ENCODE measurements at places on chromosomes 13 and 19. TPM values are rescaled to one million over a fixed set of nuclear protein-coding genes. Genes with fewer than 3 reads are reported as not detected.

The DCT gene
- total RNA-seq, result not detected

The PCID2 gene
- total RNA-seq, result 44.3 TPM

The GSX1 gene
- not detected for total RNA-seq

The CCL25 gene
- total RNA-seq, result not detected

The ENOX1 gene
- total RNA-seq, result 1.7 TPM

The ELL gene
- 11.0 TPM for total RNA-seq

The HIF3A gene
- 54.2 TPM for total RNA-seq

The VSTM2B gene
- total RNA-seq, result 0.18 TPM

DNA sequence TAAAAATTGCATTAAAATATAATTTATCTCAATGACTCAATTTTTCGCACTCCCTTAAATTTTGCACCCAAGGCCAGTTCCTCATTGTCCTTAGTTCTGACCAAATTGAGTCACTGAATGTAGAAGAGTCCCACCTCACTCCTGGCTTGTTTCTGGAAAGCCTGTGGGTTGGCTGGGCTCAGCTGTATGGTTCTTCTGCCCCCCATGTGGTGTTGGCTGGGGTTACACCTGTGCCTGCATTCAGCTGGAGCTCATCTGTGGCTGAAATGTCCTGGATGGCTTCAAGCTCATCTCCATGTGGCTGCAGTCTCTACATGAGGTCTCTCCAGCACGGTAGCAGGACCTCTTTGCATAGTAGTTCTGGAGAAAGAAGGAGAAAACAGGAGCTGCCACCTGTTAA, 7.2 kb upstream of the IRGC start:
- H3K4me1 ChIP-seq, result peaks cover 4% of the 10 kb centered on the region
- H3K36me3 ChIP-seq, result no peaks in the 10 kb centered on the region
- no peak overlapping the region for H3K27ac ChIP-seq
- no peak overlapping the region for H3K4me3 ChIP-seq
- no peak for DNase-seq
- H3K27me3 ChIP-seq, result peaks cover 3% of the 10 kb centered on the region

GRCh38 chr19:33194532-33194885, 379 bp downstream of the LRP3 start:
- no peak for DNase-seq
- no peak overlapping the region for H3K27ac ChIP-seq
- H3K27me3 ChIP-seq, result peaks cover 9% of the 10 kb centered on the region
- no peak overlapping the region for H3K4me3 ChIP-seq
- H3K36me3 ChIP-seq, result no peaks in the 10 kb centered on the region
- no peaks in the 10 kb centered on the region for H3K4me1 ChIP-seq

GRCh38 chr19:4707956-4708650, 15.5 kb downstream of the DPP9 start:
- H3K36me3 ChIP-seq, result peaks cover 27% of the 10 kb centered on the region
- no peak for DNase-seq
- H3K27ac ChIP-seq, result no peak overlapping the region
- no peaks in the 10 kb centered on the region for H3K27me3 ChIP-seq
- H3K4me3 ChIP-seq, result no peak overlapping the region

DNA sequence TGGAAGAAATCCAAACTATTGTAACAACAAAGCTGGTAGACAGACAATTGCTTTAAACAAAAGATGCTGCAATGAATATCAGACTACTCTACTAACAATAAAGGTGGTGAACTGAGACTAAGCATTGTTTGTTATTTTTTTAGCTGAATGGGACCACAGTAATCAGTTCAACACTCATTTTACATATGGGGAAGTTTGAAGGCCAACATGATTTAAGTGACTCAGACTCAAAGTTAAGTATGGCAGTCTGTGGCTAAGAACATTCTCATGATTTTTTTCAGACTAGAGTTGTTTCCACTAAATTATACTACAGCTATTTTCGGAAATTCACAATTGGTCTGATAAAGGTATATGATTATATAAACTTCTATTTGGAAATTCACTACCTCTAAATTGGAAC, 10.4 kb downstream of the EXOSC8 start:
- no peak overlapping the region for H3K27ac ChIP-seq
- no peaks in the 10 kb centered on the region for H3K4me1 ChIP-seq
- H3K4me3 ChIP-seq, result no peak overlapping the region
- DNase-seq, result no peak
- H3K36me3 ChIP-seq, result peaks cover 17% of the 10 kb centered on the region

DNA sequence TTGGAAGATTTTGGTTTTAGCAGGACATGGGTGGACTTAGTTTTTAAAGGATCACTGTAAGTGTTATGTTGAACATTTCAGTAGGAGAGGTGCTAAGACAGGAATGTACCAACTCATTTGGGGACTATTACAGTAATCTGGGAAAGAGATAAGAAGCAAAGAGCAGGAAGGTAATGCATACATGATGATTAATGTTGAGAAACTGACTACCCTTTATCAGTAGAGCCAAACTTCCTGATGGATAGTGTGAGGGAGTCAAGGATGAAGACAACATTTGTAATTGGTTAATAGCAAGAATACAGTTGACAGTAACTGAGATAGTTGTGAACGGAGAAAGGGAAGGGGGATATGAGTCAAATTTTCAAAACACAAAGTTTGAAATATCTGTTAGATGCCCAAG, 421.9 kb upstream of the PRR20A start:
- H3K4me3 ChIP-seq, result no peak overlapping the region
- H3K4me1 ChIP-seq, result peaks cover 21% of the 10 kb centered on the region
- no peak for DNase-seq
- H3K27me3 ChIP-seq, result no peaks in the 10 kb centered on the region
- no peaks in the 10 kb centered on the region for H3K36me3 ChIP-seq
- peak overlapping the region; percentile 19 for H3K27ac ChIP-seq

- peaks cover 6% of the 10 kb centered on the region for H3K4me1 ChIP-seq
- DNase-seq, result no peak
- H3K27ac ChIP-seq, result no peak overlapping the region
- H3K27me3 ChIP-seq, result peaks cover 14% of the 10 kb centered on the region
These were observed 4.6 kb downstream of the PPP1R14A start for GRCh38 chr19:38251564-38252051.

DNA sequence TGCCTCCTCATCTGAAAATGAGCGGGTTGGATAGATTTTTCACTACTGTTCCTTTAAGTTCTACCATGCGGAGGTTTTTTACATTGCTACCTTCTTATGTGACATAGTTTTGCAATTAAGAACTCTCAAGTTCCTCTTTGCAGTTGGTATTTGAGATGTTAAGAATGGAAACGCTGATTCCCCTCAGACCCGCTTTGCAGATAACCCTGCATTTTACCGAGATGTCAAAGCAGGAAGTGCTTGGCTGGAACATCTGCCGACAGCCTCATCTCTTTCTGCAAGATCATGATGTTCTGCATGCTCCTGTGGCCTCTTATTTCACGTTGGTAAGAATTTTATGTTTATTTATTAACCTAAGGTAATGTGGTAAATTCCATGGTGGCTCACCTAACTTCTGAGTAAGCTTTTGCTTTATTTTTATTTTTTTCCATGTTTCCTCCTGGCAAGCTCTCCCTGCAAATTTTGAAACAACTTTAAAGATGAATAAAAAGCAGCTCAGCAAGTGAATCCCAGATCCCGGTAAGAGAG, 22.5 kb downstream of the PABPC3 start:
- DNase-seq, result no peak
- H3K27me3 ChIP-seq, result peaks cover 4% of the 10 kb centered on the region
- H3K36me3 ChIP-seq, result peaks cover 8% of the 10 kb centered on the region
- no peak overlapping the region for H3K27ac ChIP-seq
- no peak overlapping the region for H3K4me3 ChIP-seq
- peaks cover 17% of the 10 kb centered on the region for H3K4me1 ChIP-seq

GRCh38 chr19:48611872-48612271, 3.0 kb downstream of the FAM83E start:
- no peak overlapping the region for H3K4me3 ChIP-seq
- peaks cover 13% of the 10 kb centered on the region for H3K4me1 ChIP-seq
- H3K36me3 ChIP-seq, result peaks cover 21% of the 10 kb centered on the region
- H3K27me3 ChIP-seq, result peaks cover 12% of the 10 kb centered on the region

DNA sequence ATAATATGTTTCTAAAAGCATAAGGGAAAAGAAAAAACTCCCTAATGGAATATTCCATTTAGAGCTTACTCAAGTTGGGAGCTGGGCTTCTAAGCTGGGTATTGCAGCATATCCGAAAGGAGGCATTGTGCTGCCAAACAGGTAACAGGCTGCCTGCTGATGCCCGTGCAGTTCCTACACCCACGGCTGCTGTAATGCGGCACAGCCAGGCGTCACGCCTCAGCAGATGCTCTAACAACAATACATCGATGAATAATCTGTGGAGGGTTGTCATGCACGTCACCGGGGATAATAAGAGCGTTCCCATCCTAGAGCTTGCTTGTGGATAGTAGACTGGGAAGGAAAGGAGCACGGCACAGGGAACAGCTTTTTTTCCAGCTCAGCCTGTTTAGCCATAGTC, 1582.1 kb upstream of the SLC10A2 start:
- H3K4me3 ChIP-seq, result no peak overlapping the region
- peaks cover under 1% of the 10 kb centered on the region for H3K36me3 ChIP-seq
- H3K27me3 ChIP-seq, result peaks cover under 1% of the 10 kb centered on the region

DNA sequence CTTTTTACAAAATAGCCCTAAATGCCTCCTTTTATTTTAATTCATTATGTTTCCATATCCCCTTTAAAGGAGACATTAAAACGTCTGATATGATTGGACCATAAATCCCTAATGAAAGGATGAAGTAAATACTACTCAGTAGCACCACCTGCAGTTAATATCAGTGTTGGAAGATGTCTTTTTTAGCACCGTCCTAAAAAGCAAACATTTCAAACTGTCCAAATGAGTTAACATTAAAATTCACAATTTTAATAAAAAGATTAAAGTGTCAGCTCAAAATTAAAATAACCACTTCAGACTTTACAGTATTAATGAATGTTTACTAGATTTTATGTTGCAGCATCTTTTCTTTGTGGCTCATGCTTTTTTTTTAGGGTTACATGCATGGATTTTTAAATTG, 12.3 kb downstream of the ZNF507 start:
- no peak overlapping the region for H3K27ac ChIP-seq
- peaks cover 45% of the 10 kb centered on the region for H3K36me3 ChIP-seq
- no peaks in the 10 kb centered on the region for H3K27me3 ChIP-seq
- DNase-seq, result no peak
- H3K4me1 ChIP-seq, result no peaks in the 10 kb centered on the region

DNA sequence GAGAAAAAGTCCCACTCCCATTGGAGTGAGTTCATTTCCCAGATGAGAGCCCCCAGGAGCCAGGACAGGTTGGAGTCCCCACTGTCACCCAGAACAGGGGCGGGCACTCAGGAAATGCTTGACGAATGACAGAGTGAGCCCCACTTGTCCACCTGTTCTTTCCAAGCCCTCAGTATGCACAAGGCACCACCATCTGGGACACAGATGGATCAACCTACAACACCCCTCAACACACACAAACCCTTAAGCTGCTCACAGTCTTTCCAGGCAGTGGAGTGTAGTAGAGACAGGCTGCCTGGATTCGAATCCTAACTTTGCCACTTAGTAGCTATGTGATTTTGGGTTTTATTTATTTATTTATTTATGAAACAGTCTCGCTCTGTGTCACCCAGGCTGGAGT, 8.0 kb downstream of the ARHGEF1 start:
- H3K27me3 ChIP-seq, result peaks cover 15% of the 10 kb centered on the region
- H3K27ac ChIP-seq, result no peak overlapping the region
- H3K4me1 ChIP-seq, result peaks cover 31% of the 10 kb centered on the region
- DNase-seq, result no peak
- no peak overlapping the region for H3K4me3 ChIP-seq
- peaks cover 26% of the 10 kb centered on the region for H3K36me3 ChIP-seq

DNA sequence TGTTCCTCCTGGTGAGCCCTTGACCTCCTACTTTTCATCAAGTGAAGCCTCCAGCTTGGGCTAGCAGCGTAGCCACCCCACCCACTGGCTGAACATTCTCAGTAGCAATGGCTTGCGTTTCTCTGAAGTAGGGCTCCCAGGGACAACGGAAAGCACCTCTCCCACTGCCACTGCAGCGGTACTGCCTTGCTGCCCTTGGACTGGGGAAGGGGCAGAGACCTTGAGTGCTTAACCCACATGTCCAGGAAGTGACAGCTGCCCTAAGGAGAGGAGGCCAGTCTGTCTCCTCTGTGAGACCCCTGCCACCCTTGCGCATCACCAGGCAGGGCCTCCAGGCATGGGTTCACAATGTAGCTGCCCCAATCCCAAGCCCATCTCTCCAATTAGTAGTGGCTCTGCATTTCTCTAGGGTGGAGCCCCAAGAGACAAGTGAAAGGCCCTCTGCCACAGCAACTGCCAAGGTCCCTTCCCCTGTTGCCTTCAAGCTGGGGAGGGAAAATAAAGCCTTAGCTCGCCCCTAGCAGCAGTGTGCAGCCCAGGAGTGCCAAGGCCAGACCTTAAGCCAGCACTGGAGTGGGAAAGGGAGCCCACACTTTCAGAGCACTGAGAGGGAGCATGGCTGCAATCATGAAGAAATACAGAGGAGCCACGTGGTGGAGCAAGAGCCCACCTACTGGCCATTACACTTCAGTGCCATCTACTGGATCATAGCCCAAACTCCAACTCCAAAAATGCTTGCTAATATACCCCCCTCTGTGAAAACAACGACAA, 175.9 kb upstream of the TRPC4 start:
- peaks cover 7% of the 10 kb centered on the region for H3K36me3 ChIP-seq
- DNase-seq, result peak; percentile 11
- H3K4me3 ChIP-seq, result no peak overlapping the region
- no peak overlapping the region for H3K27ac ChIP-seq

DNA sequence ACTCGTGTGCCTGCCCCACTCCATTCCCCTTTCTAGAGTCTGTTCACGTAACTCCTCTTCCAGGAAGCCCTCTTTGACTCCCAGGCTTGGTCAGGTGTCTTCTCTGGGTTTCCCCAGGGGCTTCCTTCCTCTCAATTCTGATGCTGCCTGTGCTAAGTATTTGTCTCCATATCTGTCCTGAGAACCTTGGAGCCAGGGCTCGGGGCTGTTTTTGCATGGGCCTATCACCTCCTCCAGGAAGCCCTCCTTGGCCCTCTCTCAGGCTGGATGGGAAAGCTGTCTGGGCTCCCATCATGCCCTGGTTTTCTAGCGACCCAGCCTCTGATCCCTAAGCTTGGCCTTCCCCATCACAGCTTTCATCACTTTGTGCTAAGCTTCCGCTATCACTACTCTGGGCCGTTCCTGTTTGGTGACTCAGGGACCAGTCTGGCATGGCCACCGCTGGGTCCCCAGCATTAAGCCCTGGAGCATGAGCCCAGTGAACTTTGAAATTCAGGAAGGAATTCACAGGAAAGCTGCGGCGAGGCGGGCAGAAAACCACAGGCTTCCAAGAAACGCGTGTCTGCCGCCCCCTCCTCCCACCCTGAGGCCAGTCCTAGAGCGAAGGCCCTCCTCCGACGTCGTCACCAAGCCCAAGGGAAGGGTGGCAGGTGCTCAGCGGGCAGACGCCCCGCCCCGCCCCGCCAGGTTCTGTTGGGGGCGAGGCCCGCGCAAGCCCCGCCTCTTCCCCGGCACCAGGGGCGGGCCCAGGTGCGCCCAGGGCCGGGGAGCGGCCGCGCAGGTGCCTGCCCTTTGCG, 486 bp upstream of the SPINT2 start:
- peaks cover 3% of the 10 kb centered on the region for H3K36me3 ChIP-seq
- H3K27ac ChIP-seq, result no peak overlapping the region
- peaks cover 11% of the 10 kb centered on the region for H3K27me3 ChIP-seq

- H3K4me1 ChIP-seq, result no peaks in the 10 kb centered on the region
- H3K36me3 ChIP-seq, result no peaks in the 10 kb centered on the region
- H3K27me3 ChIP-seq, result no peaks in the 10 kb centered on the region
These were observed 214.7 kb downstream of the POSTN start for GRCh38 chr13:37383856-37384370.

All from endothelial cell (in vitro differentiated cells).